Gastrocnemius medialis (tissue), 4 donors: ENCODE measurements at places on chromosomes 5 and 9. TPM values are rescaled to one million over a fixed set of nuclear protein-coding genes. Genes with fewer than 3 reads are reported as not detected.

Gene PCDHA1
- total RNA-seq: not detected

Gene PCDH12
- 13.6 TPM for total RNA-seq

DNA sequence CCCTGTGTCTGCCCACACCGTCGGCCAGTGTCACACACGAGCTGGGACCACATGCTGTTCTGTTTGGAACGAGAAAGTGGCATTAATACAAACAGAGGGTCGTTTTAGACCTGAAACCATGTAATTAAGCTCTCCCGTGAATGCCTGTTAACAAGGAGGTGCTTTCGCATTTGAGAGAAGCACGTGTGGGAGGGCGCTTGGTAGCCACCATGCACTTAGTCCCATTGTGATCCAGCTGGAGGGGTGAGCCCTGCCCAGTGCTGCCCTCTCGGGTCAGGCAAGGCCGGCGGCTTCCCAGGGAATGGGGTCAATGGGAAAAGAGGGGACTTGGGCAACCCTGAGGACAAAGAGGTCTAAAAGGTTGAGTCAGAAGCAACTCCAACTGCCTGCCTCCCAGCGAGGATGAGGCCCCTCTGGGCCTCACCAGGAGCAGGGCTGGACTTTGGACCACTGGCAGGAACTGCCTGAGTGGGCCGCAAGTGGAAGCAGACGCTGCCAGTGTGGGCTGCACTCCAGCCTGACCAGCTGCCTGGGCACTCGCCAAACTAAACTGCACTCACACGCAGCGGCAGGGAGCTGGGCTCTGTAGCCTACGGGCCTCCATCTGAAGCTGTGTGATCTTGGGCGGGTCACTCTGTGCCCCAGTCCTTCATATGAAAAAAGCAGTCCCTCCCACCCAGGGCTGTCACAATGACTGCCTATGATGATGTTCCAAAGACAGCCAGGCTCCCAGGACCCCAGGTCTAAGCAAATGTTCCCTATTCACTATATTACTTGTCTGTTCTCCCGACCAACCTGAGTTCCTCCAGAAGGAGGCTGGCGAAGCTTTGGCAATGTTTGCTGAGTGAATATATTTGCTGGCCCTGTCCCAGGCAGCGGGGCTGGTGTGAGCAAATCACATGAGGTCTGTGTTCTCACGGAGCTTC lies 195.7 kb downstream of the CDK5RAP2 start:
- no peak for DNase-seq

- DNase-seq: no peak
Observed at GRCh38 chr9:35660966-35661415, 2.9 kb downstream of the CCDC107 start.

DNA sequence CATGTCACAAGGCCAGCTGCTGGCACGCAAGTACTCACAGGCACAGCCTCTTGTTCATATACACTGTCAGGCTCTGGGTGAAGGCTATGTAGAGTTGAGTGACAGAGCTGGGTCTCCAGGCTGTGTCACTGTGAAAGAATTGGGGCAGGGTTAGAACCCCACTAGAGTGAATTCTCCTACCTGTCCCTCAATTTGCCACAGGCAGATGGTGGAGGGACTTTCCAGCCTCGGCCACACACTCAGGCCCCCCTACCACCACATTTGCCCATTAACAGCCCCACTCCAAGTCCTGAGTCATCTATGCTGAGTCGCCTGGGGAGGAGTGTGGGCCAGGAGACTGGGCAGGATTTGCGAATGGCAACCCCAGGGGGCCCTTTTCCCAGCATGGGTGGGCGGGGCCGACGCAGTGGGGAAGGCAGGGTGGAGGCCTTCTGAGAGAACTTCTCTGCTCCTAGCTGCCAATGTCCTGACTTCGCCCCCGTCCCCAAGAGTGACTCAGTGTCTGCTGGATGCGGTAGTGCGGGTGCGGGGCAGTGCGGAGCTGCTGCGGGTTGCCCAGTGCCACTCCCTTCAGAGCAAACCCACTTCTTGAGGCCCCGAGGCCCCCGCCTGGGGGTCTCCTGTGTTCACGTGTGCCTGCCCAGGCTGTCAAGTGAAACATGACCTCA lies 50.3 kb upstream of the PSD2 start:
- no peak for DNase-seq

Gene PTPA
- total RNA-seq: 49.3 TPM

- DNase-seq: no peak
Observed at GRCh38 chr9:2655411-2655901, 33.9 kb downstream of the VLDLR start.

GRCh38 chr9:86096386-86096785 lies 3.0 kb downstream of the GOLM1 start:
- DNase-seq: no peak

DNA sequence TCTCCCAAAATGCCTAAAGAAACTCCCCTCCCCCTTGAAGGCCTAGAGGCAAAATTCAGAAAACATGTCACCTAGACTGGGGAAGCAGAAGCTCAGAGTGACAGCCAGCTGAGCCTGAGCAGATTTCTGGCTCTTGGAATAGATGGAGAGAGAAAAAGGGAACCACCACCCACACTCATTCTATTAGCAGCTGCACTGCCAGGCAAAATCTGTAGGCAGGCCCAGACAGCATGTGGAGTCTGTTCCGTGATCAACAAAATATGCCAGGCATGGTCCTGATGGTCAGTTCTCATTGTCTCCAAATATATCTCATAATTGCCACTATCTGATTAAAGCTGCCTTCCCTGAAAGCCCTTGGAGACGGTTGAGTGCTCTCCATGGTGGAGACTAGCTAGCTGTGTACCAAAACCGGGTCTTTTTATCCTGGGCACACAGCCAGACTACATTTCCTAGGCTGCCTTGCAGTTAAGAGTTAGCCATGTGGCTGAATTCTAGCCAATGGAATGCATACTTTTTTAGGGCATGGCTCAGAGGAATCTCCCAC lies 131.7 kb upstream of the GPR151 start:
- no peak for DNase-seq

- DNase-seq: no peak
Observed at GRCh38 chr5:56346741-56347535, 113.8 kb upstream of the ANKRD55 start.

- peak; percentile 54 for DNase-seq
Observed at GRCh38 chr9:107422189-107423185, 67.1 kb downstream of the KLF4 start.

- DNase-seq: no peak
Observed at GRCh38 chr5:139653616-139654015, 5.5 kb downstream of the CXXC5 start.

GRCh38 chr5:136202469-136203205 lies 9.7 kb upstream of the SMIM32 start:
- no peak for DNase-seq

Gene BHMT2
- total RNA-seq: 3.3 TPM

Gene CNTFR
- 124 TPM for total RNA-seq

Gene GRXCR2
- total RNA-seq: not detected

Gene PGGT1B
- total RNA-seq: 6.7 TPM

GRCh38 chr5:87770016-87770570 lies 357.4 kb upstream of the CCNH start:
- DNase-seq: no peak

Gene PCDHGB1
- 1.1 TPM for total RNA-seq

Gene CDH12
- total RNA-seq: not detected

DNA sequence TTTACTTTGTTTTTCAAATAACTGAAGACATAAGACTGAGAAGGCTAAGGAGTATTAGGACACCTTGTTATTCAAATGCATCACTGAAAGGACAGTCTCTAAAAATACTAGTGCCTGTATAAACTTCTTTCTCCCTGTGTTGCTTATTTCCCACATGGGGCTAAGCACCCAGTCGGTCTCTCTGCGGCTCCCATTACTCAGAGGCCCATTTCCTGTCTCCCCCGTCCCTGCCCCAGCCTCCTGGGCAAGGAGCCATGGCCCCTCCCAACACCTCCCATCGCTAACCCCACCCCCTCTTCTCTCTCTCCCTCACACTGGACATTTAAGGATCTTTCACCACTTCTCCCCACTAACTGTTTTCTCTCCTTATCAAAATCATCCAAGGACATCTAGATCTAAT lies 81.9 kb downstream of the EBF1 start:
- peak; percentile 18 for DNase-seq

Gene ORM2
- not detected for total RNA-seq

DNA sequence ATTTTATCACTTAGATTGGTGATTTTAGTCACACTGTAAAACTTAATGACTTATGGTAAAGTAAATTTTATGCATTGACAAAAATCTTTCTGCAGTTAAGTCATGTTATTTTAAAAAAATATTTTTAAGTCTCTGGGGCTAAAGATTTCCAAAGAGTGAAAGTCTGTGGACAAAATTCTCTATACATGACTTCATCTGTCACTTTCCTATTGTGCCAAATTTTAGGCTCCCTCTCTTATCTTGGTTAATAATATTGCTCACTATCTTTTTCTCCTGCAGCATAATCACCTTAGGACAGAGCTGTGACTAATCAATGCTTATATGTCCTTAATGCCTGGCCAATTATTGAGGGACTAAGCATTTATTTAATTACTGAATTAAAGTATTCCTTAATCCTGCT lies 15.2 kb downstream of the LURAP1L start:
- no peak for DNase-seq

GRCh38 chr5:174195517-174195916 lies 150.0 kb downstream of the NSG2 start:
- DNase-seq: no peak

Gene BAAT
- total RNA-seq: 3.8 TPM

- DNase-seq: no peak
Observed at GRCh38 chr9:88370346-88370745, 17.9 kb upstream of the SPIN1 start.

Gene CAVIN4
- total RNA-seq: 14.5 TPM

- no peak for DNase-seq
Observed at GRCh38 chr5:6081727-6082210, 296.6 kb downstream of the MED10 start.

Gene LHX3
- total RNA-seq: not detected

Gene DRD1
- not detected for total RNA-seq

Gene PPP3R2
- not detected for total RNA-seq

GRCh38 chr9:19136129-19136528 lies 8.8 kb upstream of the PLIN2 start:
- no peak for DNase-seq

DNA sequence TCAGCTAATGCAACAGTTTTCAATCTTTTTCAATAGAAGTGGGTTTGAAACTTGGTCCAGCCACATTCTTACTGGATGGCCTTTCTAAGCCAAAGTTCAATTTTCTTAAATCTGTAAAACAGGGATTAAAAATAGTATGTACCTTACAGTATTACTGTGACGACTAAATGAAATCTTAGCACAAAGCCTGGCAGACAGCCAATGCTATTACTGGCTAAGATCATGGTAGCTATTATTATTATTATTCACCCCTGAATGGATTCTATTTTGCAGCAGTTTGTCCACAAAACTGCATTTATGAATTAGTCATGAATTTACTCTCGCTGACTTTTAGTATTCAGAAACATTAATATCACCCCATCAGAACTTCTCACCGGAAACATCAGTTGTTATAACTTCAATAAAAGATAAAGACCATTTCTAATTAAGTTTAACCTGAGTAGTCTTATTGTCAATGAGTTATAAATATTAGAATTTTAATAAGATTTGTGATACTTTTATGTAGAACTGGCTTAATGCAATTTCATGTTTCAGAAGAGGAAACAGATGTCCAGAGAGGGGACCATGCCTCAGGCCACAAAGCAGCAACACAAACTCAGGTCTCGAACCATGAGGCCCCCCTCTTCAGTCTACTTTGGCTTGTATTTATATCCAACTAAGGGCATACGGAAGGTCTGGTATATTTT lies 468.2 kb downstream of the ARHGEF28 start:
- no peak for DNase-seq
